ENCODE measurements at places on chromosomes 6 and 20.

GRCh38 chr20:58522666-58523065 is 7.5 kb upstream of the APCDD1L start:
- no peak for DNase-seq

- DNase-seq = no peak
These were observed 1.7 kb upstream of the TREM1 start for GRCh38 chr6:41288030-41288753.

GRCh38 chr6:137941995-137942394 is 74.9 kb downstream of the TNFAIP3 start:
- no peak for DNase-seq

GRCh38 chr6:100447900-100448748 is 16.6 kb downstream of the SIM1 start:
- DNase-seq = no peak

GRCh38 chr6:40816601-40817000 is 222.4 kb downstream of the UNC5CL start:
- DNase-seq = no peak

DNA sequence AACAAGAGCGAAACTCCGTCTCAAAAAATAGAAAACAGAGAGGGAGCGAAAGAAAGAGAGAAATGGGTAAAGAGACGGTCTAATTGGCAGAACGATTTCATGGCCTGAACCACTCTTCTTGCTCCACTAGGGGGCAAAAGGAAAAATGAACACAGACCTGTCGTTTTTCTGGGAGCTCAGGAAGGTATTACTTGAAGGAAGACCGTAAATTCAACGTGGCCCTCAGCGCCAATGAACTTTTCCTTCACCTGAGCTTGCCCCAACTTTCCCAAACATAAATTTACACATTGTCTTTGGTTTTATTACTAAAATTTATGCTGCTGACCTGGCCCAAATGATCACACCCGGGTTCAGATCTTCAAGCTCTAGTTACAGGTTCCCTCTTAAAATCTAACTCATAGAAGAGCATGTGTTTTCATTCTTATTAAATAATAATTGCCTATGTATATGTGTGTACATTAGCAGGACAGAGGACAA is 67.3 kb downstream of the ATP9A start:
- no peak for DNase-seq

- no peak for DNase-seq
These were observed 92.9 kb upstream of the VSTM2L start for GRCh38 chr20:37810027-37810426.

GRCh38 chr20:50654904-50655303 is 36.4 kb downstream of the RIPOR3 start:
- DNase-seq = no peak

- DNase-seq = no peak
These were observed 88.6 kb downstream of the RNF217 start for GRCh38 chr6:125050663-125051318.

DNA sequence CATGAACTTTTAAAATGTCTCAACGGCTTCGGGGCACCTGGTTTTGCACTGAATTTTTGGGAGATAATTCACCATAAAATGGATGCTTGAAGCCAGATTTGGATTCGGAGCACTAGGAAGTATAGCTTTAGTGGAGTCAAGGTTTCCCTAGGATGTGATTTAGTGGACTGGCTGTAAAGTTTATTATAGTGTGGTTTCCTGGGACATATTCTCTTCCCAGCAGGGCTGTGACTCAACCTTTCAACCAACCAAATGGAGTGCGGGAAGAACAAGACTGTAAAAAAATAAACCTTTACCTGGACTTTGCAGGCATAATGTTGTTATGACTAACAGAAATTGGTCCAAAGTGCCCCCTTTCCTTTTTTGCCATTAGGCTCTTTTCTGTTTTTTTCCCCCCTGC is 327.4 kb upstream of the MAN1A1 start:
- no peak for DNase-seq

- DNase-seq = no peak
These were observed 118.7 kb downstream of the CLIC5 start for GRCh38 chr6:45896783-45897441.

GRCh38 chr6:47665112-47665511 is 33.3 kb upstream of the ADGRF4 start:
- no peak for DNase-seq

GRCh38 chr6:32271429-32271828 is 47.6 kb upstream of the NOTCH4 start:
- no peak for DNase-seq

DNA sequence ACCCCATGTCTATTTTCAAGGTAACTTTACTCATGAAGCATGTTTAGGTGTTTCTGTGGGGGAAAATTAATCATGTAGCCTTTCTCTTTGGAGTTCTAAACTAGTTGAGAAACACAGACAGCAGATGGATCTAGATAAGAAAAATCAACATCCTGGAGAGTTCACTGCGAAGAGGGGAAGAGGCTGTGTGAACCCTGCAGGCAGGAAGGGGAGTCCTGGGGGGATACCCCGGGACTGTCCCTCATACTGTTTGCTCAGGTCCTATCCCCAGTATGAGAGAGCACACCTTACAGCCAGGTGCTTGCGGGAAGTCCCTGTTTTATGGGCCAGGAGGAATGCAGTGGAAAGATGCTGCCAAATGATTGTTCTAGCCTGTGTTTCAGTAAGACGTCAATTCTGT is 32.7 kb downstream of the CHMP4B start:
- DNase-seq = no peak

- no peak for DNase-seq
These were observed 2.7 kb downstream of the TEAD3 start for GRCh38 chr6:35494161-35494563.

DNA sequence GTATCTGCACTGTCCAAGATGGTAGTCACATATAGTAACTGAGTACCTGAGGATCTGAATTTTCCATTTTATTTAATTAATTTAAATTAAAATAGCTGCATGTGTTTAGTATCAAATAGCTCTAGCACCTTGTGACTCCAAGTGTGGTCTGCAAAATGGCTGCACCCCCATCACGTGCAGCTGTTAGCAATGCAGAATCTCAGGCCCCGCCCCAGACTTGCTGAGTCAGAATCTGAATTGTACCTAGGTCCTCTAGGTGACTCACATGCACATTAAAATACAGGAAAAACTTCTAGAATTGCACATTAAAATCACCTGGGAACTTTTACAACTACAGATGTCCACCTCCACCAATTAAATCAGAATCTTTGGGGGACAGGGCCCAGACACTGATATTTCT is 19.2 kb upstream of the FAM83C start:
- DNase-seq = peak; percentile 66

DNA sequence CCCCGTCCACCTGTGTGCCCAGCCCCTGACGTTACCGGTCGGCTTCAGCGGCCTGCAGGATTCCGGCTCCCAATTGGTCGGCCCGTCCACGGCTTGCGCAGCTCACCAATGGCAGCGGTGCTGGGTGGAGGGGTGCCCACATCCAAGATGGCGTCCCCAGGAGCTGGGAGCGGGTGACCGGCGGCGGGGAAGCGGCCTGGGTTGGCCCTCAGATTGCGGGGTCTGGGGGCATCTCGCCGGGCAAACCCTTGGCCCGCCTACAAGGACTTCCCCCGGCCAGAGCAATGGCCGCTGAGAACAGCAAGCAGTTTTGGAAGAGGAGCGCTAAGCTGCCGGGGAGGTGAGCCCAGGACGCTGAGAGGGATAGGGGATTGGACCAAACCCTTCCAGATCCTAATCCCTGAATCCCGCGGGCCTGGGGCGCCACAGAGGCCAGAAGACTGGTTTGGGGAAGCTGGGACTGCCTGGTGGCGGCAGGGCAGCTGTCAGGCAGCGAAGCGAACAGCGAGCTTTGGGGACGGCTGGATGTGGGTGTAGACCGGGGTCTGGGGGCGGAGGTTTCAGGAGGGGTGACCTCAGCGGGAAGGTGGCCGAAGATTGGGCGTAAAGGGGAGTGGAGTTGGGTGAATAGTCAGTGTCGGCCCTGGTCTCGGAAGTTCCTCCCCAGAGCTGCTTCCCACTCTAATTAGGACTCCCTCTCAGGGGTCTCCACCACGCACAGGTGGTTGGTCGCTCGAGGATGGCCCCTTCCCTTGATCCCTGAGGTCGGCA is at the start of the genes TBC1D22B and TMEM217:
Gene TBC1D22B (plus strand): TSS at position 139 of the 771 bp plus-strand sequence. CDS start 146 bp downstream, at position 285.
Gene TMEM217 (minus strand): TSS at position 511 of the 771 bp plus-strand sequence. CDS start 39,114 bp downstream, outside the sequence.
- DNase-seq = peak; percentile 97

GRCh38 chr20:41134362-41135186 is 2.8 kb upstream of the PLCG1 start:
- no peak for DNase-seq

DNA sequence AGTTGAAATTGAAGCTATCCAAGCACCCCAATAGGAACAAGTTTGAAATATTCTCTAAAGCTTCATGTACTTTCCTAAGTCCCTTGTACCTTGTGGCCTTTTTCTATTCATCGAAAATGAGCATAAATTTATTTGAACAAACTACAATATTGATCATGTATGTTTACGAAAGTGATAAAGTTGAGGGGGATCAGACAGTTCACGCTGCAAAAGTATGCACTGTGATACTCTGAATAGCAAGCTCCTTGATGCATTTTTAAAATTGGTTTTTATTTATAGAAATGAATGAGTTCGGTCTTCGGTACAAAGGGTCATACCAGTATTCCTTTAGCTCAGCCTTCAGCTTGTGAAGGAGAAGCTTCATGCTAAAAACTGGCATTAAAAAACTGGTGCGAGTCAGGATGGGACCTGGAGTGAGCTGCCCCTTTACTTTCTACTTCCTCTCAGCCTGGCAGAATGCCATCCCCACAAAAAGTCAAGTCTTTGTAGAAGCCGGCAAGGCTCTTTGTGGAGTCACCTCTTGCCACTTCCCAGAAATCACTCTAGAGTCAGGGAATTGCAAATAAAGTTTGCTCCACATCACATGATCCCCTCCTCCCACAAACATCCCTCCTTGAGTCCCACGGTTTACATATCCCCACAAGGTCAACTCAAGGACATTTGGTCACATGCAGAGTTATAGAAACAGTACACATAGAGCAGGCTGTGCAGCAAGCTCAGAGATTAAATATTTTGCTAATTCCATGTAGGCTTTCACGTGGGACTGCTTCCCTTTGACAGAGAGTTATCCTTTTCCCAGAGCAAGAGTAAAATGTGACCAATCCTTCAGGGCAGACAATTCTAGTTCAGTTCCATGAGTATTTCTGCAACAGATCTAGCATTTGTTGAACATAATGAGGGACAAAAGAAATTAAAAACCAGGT is 34.6 kb upstream of the ADGRF1 start:
- DNase-seq = no peak

DNA sequence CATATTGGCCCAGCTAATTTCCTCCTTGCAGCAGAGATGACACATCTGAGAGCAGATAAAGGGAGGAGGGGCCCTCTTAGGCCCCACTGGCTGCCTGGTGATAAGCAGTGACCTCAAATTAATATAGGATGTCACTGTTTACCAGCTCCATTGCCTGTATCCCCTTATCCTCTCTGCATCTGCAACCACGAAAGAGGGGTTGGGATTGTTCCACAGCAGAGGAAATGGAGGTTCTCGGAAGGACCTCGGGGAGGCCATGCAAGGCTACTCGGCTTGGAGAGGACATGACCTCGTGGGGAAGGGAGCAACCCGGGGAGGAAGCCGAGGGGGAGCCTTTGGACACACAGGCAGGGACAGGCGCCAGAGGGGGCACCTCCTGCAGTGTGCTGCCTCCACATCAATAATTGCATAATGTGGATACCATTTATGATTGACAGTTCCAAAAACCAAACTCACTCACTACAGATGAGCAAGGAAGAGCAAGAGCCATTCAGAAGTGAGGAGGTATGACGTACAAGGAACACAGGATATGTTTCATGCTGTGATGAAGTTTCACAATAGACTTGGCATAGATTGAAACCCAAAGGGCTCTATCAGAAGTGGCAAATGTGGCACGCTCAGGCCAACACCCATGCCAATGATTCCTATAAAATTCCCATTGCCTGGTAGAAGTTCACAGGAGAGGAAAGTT is 177.2 kb upstream of the RNF24 start:
- DNase-seq = no peak

- DNase-seq = no peak
These were observed 14.8 kb downstream of the SEMG2 start for GRCh38 chr20:45235995-45236394.

DNA sequence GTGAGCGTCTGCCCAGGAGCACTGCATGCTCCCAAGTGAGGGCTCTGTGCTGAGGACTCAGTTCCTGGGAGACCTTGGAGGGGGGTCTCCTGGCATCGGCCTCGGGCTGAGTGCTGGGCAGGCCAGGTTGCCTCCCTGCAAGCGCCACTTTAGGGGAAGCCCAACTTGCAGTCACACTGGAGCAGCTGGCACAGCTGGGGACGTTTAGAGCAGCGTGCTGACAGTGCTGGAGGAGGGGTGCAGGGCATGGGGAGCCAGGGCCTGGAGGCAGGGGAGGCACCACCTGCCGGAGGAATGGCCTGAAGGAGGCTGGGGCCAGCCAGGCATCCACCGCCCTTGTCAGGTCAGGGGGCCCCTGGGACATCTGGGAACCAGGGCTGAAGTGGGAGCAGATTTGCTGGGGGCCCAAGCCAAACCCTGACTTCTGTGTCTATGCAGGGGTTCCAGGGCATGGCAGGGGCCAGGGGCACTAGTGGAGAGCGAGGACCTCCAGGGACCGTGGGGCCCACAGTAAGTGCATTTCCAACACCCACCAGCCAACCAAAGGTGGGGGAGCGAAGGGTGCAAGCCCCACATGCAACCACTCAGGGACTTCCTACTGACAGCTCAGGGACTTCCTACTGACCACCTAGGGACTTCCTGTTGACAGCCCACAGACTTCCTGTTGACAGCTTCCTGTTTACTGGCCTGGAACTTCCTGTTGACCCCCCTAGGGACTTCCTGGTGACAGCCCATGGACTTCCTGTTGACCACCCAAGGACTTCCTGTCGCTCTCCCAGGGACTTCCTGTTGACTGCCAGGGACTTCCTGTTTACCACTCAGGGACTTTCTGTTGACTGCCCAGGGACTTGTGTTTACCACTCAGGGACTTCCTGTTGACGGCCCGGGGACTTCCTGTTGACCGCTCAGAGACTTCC is 33.6 kb downstream of the COL20A1 start:
- no peak for DNase-seq

DNA sequence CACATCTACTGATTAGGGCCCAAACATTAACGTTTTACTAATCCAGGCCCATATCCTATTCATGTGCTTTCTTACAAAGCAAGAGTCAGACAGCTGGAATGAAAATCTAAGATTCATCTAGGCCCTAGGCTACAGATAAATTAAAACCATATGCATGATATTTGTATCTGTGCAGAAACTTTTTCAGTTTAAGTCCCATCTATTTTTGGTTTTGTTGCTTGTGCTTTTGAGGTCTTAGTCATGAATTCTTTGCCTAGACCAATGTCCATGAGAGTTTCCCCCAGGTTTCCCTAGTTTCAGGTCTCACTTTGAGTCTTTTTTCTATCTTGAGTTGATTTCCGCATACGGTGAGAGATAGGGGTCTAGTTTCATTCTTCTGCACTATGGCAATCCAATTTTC is 20.2 kb downstream of the ADNP start:
- DNase-seq = no peak

Data from activated naive CD4-positive, alpha-beta T cell treated with anti-CD3 and anti-CD28 coated beads, Interleukin-2, amount 50 U/mL, for 16 hours (primary cell).